GM23248 (cell line): ENCODE measurements at places on chromosomes 3 and 15.

DNA sequence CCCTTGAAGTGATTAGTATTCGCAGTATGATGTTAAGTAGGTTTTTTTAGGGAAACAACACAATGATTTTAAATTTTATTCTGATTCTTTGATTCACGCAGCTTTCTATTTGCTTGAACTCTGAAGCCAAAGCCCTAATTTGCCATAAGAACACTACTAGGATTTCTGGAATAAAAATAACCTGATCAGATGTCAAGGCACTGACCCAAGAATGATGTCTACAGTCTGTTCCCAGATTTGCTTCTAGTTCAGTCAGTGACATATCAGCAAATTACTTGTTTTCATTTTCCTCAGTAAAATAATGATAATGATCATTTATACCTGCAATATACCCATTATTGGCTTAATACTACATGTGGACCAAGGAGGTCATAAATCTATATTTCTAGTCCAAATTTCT is 179.5 kb upstream of the EIF1B start:
- no peak for DNase-seq

DNA sequence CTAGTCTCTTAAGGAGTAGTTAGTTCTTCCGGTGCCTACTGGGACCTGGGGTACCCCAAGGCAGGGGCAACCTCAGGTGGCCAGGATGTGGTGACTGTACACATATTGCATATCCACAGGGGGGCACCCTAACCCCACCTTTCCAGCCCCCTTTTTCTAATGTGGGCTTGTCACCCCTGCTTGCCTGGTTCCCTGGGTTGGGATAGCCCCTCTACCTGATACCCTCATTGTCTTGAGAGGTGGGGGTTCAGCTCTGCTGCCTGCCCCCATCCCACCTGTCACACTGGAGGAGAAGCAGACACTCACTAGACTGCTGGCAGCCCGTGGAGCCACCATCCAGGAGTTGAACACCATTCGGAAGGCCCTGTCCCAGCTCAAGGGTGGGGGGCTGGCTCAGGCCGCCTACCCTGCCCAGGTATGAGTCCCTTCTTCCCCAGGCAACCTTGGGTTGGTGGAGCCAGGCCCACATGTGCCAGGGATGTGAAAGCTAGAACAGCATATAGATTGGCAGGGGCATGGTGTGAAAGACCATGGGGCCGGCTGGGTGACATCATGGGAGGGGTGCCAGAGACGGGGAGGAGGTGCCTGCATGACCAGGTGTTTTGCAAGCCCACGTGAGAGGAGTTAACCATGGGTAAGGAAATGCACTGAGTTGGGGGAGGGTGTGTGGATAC is 4.0 kb downstream of the GLYCTK start:
- DNase-seq, result peak; percentile 38

DNA sequence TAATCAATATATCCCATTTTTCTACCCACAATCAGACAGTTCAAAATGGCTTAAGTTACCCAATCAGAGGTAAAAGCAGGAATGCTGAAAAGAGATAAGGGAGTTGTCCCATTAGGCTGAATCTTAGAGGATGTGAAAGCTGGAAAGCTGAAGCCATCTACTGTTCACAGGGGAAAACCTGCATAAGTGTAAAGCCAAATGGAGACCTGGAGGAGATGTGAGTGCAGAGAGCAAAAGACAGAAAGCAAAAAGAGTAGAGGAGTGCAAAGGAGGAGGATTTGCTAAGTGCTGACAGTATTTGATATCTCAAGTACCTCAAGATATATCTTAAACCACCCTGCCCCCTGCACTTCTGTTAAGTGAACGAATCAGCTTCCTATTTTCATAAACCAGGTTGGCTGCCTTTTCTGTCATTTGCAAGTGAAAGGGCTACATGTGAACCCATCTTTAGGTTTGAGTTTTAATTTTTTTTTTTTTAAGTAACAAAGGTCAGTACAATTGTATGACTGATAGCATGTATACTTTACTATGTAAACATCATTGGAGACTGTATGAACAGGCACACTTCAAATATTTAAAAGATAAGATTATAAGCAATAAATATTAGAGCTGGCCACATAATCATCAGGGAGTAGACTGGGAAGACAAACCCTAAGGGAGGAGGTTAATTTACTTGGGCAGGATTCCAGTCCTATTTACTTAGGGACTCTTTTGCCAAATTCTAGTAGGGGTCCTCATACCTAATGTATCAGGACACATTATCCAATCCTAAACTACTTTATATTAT is 22.8 kb upstream of the P2RY1 start:
- DNase-seq, result no peak

DNA sequence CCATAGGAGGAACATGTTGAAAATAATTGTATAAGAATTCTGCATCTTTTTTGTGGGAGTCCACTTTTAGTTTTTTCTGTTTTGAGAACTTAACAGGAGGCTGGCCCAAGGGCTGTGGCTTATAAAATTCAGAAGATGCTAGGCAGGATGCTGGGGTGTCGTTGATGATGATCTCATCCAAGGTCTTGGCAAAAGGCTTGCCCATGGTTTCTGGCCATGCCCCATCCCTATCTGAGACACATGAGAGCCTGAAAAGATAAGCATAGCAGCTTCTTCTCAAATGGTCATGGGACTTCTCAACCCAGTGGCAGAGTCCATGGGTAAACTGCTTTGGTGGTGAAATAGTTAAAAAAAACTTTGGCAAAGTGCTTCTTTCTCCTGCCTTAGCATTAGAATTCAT is 35.2 kb downstream of the CMSS1 start:
- DNase-seq, result peak; percentile 33

DNA sequence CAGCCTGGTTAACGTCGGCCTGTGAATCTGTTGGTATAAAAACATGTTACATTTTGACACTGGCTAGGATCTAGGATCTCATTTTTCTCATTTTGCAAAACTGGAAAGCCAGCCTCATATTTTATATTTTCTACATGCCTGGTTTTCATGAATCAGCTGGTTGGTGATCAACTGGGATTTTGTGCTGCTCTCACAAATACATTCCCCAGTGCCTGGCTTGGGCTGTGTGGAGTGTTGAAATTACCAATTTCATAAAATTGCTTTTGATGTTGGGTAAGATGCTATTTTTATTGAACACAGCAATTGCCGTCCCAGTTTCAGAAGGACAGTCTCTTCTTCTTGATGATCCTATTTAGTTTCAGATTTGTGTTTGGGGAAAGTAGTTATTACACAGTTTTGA is 604.3 kb downstream of the TAFA4 start:
- no peak for DNase-seq

DNA sequence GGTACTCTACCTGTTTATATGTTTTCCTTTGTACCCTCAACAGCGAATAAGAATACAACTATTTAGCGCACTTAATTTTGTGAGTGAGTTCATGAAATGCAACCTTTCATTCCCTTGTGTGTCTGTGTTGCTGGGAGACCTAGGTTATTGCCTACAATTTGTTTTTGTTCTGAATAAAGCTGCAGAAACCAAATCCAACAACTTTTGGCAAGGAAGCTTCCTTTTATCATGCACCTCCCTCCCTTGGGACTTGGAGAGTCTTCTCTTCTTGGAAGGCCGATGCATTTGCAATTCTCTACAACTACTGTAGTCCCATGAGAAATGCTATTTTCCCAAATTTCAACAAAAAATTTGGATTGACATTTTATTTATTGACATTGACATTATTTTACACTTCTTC is 1002.4 kb upstream of the CADM2 start:
- DNase-seq, result no peak

DNA sequence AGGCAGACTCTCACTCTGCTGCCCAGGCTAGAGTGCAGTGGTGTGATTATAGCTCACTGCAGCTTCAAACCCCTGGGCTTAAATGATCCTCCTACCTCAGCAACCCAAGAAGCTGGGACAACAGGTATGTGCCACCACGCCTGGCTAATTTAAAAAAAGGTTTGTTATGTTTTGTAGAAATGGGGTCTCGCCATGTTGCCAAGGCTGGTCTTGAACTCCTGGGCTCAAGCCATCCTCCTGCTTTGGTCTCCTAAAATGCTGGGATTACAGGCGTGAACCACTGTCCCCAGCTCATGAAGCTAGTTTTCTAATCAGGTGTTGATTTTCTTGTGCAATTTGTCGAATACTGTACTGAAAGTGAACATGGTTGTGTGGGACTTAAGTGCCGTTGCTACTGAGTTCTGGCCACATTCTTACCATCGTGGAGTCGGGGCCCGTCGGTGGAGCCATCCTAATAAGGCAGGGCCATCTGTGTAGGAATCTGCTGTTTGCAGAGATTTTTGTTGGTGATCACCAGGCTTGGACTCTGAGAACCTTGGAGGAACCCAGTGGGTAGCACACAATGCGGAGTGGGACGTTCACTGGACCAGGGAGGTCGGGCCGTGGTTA is 193.2 kb downstream of the GOLGA6L6 start:
- DNase-seq, result no peak

- DNase-seq, result peak; percentile 96
Observed at GRCh38 chr3:50251220-50251619, 15.2 kb downstream of the GNAI2 start.

GRCh38 chr3:118637846-118638245 is 396.8 kb downstream of the IGSF11 start:
- no peak for DNase-seq

GRCh38 chr15:51580385-51580784 is 42.2 kb downstream of the DMXL2 start:
- DNase-seq, result no peak

- DNase-seq, result peak; percentile 27
Observed at GRCh38 chr3:142027300-142027699, 122.0 kb downstream of the TFDP2 start.

DNA sequence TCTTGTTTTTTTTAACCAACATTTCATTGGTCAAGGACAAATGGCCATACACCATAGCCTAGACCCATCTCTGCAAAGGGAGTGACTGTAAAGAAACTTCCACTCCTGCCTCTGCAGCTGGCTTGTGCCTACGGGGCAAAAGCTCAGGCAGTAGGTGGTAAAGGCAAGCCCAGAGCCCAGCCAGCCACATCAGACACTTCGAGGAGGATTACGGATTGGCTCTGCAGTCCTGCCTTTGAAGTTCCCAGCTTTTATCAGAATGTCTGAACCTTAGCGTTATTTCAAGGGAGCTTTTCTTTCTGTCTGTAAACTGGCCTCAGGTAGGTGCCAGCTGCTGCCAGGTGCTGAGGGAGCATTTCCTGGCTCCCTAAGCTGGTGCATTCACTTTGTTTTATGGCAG is 15.6 kb downstream of the ZNF710 start:
- no peak for DNase-seq

DNA sequence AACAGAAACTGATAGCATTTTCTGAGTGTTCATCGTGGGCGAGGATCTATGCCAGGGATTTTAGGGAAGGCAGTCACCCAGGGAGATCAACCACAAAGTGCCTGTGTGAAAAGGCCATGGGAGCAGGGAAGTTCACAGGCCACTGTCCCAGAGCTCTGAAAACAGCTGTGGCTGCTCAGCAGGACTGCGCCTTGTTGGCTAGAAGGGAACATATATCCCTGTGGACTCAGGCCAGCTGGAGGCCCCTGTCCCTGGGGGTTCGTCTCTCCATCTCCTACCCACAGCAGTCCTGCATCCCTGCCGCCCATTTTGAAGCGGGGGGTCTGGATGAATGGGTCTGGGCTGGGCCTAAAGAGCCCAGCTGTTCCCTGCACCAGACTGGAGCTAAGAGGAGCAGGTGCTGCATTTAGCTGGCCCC is 27.8 kb downstream of the PPCDC start:
- no peak for DNase-seq

GRCh38 chr15:45612790-45613415 is 21.9 kb upstream of the SQOR start:
- peak; percentile 57 for DNase-seq

- DNase-seq, result no peak
Observed at GRCh38 chr3:36820083-36820482, 55.7 kb upstream of the DCLK3 start.

GRCh38 chr3:8668216-8668615 is 23.6 kb upstream of the SSUH2 start:
- peak; percentile 54 for DNase-seq

DNA sequence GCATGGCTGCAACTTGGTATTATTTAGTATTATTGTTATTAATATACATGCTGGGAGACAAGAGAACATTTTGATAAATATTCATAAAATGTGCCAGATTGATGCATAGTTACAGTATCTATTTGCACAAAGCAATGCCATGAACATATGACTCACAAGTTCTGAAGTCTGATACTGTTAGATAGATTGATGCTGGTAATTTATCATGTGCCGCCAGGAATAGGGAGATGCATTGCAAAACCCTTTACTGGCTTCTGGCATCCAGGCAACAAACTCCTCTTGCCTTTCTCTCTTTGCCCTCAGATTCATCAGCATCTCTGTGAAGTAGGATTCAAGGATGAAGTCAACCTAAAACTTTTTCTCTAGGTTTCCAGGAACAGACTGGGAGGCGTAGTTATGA is 41.0 kb upstream of the SLC25A26 start:
- no peak for DNase-seq

- no peak for DNase-seq
Observed at GRCh38 chr3:152398495-152398894, 129.8 kb downstream of the MBNL1 start.

DNA sequence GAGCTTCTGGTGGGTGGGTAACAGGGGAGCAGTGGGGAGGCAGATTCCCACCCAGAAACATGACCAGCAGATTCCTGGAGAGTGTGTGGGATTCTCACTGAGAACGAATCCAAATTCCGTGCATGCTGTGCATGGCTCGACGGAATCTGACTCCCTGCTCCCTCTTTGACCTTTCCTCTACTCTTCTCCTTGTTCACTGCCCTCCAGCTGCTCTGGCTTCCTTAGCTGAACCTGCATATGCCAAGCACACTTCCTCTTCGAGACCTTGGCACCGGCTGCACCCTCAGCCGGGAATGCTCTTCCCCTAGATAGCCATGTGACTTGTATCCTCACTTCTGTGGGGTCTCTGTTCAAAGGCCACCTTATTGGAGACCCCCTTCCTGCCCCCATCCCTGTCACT is 6.3 kb downstream of the INSYN1 start:
- DNase-seq, result no peak

DNA sequence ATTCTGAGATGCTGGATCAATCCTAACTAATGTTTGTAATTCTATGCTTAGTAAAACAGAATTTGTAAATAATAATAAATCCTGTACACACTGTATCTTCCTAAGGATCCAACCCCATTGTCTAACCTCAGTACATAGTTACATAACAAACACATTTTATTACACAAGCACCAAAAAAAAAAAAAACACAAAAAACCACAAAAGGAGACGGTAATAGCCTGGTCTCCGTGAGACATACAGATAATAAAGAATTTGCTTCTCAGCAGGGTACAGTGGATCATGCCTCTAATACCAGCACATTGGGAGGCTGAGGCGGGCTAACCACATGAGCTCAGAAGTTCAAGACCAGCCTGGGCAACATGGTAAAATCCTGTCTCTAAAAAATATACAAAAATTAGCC is 558.7 kb downstream of the MAGI1 start:
- peak; percentile 45 for DNase-seq

DNA sequence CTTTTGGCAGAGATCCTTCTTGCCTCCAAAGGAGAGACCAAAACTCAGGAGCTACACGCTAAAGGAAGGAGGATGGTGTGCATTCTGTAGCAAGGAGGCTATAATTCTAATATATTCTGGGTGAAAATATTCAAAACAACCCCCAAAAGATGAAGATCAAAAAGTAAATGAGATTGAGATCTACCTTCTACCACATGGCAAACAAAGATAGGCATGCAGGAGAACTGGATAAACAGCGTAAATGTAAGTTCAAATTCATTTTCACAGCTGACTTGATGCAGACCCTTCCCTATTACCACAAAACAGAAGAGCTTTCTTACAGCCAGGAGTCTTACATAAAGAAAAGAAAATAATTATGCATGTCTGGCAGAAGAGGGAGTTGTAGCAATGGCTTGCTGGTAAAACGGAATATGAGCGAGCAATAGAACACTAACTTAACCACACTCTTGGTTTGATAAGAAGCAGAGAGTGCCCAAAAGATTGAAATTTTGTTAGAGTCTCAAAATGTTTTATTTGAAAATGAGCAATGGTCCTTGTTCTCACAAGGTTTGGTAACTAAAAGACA is 272.7 kb downstream of the MECOM start:
- no peak for DNase-seq
